ENCODE measurements at places on chromosomes 6 and 20.

- DNase-seq = peak; percentile 91
These were observed 1.1 kb downstream of the CEBPB start for GRCh38 chr20:50191544-50192363.

DNA sequence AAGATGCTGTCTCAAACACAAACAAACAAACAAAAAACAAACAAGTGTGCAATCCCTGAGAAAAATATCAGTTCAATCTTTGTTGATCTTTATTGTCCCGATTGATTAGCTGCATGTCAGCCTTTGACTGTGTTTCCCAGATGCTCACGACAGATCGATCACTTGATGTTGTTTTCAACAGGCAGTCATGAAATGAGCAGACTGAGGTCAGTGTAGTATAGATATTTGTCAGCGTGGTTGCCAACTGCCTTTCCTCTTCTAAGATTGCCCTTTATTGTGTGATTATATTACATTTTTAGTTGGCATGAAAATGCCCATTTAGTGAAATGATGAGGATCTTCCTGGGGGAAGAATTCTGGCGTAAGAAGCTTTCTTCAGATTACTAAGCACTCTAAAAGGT is 25.6 kb downstream of the UTRN start:
- no peak for DNase-seq

- DNase-seq = no peak
These were observed 138.6 kb downstream of the DLL1 start for GRCh38 chr6:170152124-170152926.

- DNase-seq = no peak
These were observed 571.7 kb downstream of the DHX35 start for GRCh38 chr20:39533858-39534257.

DNA sequence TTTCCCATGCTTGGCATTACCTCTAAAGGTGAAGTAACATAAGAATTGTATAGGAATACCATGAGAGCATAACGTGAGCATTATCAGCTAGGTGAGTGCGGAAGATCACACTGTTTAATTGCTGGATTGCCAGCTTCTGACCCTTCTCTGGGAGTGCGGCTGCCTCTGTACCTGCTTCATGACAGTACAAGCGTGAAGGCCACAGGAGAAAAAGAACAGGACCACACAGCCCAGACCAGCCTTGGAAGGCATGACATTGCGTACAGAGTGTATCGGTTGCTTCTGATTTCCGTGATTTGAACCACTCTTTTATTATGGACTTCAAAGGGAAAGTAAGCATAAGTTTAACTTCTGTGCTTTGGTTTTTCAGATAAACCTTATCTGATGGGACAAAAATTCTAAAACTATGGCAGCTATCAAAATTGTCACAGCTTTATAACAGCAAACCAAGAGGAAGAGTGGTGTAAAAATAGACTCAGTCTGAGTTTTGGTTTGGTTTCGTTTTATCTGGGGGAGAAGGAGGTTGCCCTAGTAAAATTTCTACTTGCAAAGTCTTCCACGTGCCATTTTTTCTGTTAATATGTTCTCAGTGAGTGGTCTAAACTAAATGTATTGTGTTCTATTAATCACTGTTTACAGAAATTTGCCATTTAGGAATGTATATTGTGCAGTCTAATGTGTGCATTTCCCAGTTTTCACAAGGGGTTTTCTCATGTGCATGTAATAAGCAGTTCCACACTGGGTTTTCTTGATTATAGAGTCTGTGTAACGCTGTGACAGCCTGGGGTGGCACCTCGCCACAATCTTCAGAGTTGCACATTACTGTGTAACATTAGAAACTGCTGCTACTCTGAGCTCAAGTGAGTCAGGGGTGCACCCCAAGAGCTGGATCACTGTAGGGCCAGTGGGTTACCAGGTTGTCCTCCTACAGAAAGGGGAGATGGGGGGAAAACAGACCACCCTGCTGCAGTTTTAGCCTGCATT is 97.3 kb downstream of the RPP40 start:
- no peak for DNase-seq

GRCh38 chr20:7695051-7695495 is 245.2 kb downstream of the HAO1 start:
- no peak for DNase-seq

- peak; percentile 53 for DNase-seq
These were observed 47.7 kb downstream of the GJA10 start for GRCh38 chr6:89941763-89942497.

- no peak for DNase-seq
These were observed 32.6 kb downstream of the KCNK5 start for GRCh38 chr6:39196673-39197091.

GRCh38 chr6:103273048-103273447 is 1586.7 kb downstream of the HACE1 start:
- no peak for DNase-seq

DNA sequence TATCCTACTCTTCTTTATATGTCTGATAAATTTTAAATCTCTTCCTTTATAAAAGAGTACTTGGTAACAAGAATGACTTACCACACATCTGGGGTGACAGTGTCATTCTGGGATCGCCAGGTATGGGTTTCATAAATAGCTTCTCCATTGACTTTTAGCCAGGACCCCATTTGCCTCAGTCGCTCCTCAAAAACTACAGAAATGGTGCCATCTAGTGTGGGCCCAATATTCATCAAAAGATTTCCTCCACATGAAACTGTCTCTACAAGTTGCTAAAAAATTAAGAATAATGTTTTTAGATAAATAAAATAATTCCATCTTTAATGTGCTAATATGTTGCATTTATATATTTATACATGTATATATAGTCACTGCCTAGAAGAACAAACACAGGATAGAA is 9.7 kb downstream of the FUCA2 start:
- no peak for DNase-seq

DNA sequence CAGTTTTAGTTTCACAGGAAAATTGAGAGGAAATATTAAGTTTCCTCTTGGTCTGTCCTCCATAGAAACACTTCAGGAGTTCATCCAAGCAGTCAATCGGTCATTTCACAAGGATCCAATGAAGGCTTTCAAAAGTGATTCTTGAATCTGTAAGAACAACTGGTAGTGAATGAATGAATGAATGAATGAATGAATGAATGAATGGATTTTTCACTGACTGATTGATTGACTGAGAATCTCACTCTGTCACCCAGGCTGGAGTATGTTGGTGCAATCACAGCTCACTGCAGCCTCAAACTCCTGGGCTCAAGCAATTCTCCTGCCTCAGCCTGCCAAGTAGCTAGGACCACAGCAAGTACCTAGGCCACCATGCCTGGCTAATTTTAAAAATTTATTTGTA is 39.4 kb upstream of the TAF8 start:
- no peak for DNase-seq

GRCh38 chr6:13413900-13414555 is 73.4 kb downstream of the GFOD1 start:
- DNase-seq = no peak

DNA sequence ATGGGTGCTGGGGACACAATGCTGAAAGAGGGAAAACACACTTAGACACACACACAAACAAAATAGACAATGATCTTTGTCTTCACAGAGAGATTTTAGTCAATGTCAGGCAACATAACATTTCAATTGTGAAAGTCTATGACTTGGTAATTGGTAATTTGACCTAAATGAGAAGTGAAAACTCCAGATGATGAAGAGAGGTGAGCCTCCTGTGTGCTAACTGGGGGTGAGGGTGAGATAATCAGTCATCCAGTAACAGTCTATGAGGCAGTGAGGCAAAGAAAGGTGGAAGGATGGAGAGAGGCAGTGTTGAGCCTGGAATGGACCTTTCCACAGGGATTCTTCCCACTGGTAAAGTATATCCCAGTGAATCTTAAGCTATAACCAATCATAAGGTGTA is 744.2 kb downstream of the MAFB start:
- no peak for DNase-seq

- DNase-seq = no peak
These were observed 2.5 kb downstream of the CCDC167 start for GRCh38 chr6:37496951-37497885.

DNA sequence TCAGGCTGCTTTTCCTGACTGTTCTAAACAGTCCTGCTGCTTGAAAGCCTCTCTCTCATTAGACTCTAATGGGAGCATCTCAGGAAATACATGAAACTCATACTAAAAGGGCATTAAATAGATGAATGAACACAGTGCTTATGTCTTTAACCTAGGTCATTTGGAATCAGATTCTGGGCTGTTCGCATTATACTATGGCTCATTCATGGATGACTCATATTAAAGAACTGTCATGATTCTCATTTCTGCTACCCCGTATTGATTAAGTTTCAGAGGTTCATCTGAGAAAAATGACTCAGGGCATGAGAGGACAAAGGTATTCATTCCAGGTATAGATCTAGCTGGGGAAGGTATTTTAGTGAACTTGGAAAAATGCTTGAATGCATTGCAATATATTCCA is 335.5 kb downstream of the GJA1 start:
- DNase-seq = no peak

GRCh38 chr6:13763740-13764381 is 50.5 kb downstream of the MCUR1 start:
- DNase-seq = no peak

- no peak for DNase-seq
These were observed 310.7 kb upstream of the PREP start for GRCh38 chr6:105713474-105714118.

DNA sequence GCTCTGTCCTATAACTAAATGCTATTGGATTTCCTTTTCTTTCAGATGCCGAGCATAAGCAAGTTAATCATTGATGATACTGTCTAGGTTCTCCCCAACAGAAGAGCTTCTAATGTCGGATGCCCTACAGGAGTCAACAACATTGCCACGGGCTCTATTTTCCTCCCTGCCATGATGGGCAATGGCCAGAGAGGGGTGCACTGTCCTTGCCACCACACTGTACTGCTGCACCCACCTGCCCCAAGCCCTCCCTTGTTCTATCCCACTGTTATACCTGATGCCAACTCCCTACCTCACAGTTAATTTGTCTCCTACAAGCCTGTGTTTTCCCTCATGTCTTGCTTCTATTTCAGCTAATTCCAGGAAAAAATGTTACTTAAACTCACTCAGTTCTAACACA is 773.6 kb upstream of the CHD6 start:
- DNase-seq = no peak

DNA sequence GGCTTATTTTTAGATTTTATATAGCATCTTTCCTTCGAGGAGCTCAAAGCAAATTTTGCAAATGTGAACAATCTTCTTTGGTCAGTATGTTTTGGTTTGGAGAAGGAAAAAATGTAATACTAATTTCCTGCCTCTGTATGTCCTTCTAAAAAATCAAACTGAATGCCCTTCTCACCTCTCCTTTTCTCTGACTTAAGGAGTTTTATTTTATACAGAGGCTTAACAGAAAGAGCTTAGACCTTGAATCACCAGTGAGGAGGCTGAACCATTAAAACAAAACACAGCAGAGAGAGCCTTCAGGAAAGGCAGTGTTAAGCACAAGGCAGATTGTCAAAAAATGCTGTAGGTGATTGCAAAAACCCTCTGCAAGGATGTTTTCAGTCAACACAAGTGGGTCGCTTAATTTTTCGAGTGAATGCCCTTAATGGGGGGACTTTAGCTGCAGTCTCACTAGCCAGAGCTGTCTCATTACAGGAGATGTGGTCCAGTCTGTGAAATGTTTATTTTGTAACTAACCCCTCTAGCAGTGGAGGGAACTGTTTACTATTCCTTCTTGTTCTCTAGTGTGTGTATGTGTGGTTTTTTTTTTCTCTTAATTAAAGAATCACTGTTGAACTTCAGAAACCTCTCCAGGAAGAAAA is 481.3 kb upstream of the CITED2 start:
- no peak for DNase-seq

DNA sequence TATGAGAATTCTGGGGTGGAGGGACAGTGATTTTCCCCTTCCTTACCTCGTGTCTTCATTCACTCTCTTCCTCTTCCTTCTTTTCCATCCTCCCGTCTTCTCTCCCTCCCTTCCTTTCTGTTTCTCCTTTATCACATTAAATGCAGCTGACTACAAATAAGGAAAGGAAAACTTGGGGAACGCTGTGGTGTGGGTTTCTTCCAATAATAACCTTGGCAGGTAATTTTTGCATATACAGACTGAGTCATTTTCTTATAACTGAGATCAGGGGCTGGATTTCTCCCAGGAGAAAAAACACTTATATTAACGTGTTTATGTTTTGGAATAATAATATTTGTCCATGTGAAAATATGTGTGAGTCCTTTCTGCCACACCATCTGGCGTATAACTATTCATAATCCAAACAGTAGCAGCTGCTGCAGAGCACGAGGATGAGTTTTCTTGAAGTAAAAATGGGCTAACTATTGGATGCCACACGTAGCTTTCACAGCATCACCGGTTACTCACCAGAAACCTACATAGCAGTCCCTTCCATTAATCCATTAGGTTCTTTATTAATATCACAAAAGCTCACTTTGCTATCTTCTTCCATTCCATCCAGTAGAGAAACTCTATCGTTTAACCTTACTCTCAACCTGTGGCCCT is 139.2 kb upstream of the SASH1 start:
- no peak for DNase-seq

DNA sequence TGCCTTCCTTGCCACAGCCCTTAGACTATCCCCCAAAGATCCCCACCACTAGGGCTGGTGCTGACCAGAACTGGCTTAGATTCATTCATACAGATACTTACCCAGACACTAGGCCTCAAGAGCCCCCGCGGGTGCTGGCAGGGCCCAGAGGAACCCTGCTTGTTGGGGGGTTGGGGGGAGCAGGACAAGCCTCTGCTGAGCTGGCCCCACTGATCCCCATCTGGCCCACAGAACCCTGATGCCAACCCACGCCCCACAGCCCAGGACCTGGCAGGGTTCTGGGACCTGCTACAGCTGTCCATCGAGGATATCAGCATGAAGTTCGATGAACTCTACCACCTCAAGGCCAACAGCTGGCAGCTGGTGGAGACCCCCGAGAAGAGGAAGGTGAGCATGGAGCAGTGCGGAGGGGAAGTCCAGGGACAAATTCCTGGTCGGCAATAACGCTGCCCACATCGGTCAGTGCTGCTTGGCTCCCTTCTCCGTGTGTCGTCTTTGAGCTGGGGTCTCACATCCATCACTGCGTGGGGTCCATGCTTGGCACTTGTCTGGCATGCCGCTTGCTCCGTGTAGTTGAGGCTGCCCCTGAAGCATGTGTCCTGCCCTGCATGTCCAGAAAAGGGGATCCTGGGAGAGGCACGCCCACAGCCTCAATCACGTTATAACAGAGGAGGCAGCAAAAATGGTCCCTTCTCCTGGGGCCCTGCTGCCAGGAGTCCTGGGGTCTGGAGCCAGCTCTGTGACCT is 15.5 kb upstream of the MYL9 start:
- no peak for DNase-seq

DNA sequence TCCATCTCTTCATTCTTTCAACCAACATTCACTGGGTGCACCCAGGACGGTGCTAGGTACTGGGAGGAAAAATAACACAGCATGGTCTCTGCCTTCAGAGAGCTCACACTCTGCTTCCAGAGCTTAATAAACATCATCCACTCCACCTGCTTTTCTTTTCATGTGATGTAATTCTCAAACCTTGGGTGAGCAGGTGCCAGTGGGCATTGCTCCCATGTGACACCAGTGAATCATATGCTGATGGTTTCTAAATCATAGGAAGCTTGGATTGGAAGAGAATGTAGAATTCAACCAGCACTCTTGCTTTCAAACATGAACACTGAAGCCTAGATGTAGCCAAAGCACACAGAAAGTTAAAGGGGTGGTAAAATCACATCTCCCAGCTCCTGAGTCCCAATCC is 189.8 kb downstream of the FOXA2 start:
- DNase-seq = no peak

GRCh38 chr6:36867471-36868224 is 7.0 kb downstream of the PPIL1 start:
- no peak for DNase-seq

All from activated CD8-positive, alpha-beta memory T cell treated with anti-CD3 and anti-CD28 coated beads for 24 hours (primary cell).